Bronchial epithelial cell (primary cell): ENCODE measurements at places on chromosomes 11 and 22. TPM values are rescaled to one million over a fixed set of nuclear protein-coding genes. Genes with fewer than 3 reads are reported as not detected.

Gene MMP27
- not detected in 2 replicates for total RNA-seq

Gene NPAS4
- not detected in 2 replicates for total RNA-seq

Gene KIF18A
- 0.51 and 0.79 TPM in 2 replicates for total RNA-seq

Gene SCGB1A1
- not detected in 2 replicates for total RNA-seq

Gene RAB1B
- 54.5 and 68.0 TPM in 2 replicates for total RNA-seq

Gene IFTAP
- 16.1 and 17.2 TPM in 2 replicates for total RNA-seq

Gene KDM4D
- total RNA-seq = 0.53 and 0.90 TPM in 2 replicates

Gene CD3E
- not detected in 2 replicates for total RNA-seq

Gene RPUSD4
- 23.6 and 47.9 TPM in 2 replicates for total RNA-seq

Gene CARD18
- 0.26 and 0.38 TPM in 2 replicates for total RNA-seq

Gene CHKA
- 4.7 and 7.4 TPM in 2 replicates for total RNA-seq

Gene THAP7
- total RNA-seq = 23.2 and 29.0 TPM in 2 replicates

Gene MYOD1
- total RNA-seq = not detected in 2 replicates

DNA sequence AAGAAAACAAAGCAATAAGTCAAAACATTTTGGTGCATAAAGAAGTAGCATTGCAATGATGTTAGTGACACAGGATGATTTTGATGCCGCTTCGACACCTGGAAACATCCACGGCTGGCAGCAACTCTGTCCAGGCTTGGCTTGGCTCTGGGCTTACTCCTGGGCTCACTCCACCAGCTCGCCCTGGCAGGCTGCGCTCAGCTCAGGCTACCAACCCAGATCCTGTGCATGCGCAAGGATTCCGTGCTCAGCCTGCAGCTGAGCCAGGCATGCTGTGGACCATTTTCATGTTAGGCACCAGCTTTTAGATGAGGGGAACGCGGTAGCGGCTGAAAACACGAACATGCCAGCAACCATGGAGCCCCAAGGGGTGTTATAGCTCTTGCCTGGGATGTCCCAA, 66.0 kb downstream of the SLC25A17 start:
- no peak for DNase-seq

- DNase-seq = no peak
These were observed 1.5 kb downstream of the PDE2A start for GRCh38 chr11:72672597-72673238.

GRCh38 chr11:84829162-84829561, 798.0 kb downstream of the DLG2 start:
- peak; percentile 68 for DNase-seq

DNA sequence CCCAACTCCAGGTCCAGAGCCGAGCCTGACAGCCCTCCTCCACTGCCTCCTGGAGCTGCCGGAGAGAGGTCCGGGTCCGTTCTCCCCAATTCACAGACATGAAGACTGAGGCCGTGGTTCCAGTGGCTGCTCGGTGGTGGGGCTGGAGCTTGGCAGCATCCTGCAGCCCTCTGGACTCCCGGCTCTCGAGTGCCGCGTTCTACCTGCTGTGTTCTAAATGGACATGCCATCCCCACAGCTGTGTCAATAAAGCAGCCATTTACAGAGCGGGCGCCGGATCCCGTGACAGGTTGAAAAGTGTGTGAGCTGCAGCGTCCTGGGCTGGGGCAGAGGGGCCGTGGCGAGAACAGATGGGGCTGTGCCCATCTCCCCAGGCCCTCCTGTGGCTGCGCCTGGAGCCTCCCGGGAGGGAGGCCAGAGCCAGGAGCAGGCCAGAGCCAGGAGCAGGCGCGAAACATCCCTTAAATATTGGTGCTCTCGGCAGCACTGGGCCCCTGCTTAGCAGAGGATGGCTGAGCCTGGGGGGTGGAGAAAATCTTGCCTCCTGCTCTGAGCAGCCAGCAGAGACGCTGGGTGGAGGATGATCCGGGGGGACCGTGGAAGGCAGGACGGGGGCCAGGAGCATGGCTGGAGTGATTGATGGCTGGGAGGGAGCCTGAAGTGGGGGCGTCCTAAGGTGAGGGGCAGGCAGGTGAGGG, 46.2 kb downstream of the FLRT1 start:
- no peak for DNase-seq

- DNase-seq = peak; percentile 96
These were observed at the start of gene RAB36 for GRCh38 chr22:23144932-23145877. Gene RAB36, plus strand, starts transcription at chr22:23145477. Its CDS starts 1,140 bp downstream, at chr22:23146617.

DNA sequence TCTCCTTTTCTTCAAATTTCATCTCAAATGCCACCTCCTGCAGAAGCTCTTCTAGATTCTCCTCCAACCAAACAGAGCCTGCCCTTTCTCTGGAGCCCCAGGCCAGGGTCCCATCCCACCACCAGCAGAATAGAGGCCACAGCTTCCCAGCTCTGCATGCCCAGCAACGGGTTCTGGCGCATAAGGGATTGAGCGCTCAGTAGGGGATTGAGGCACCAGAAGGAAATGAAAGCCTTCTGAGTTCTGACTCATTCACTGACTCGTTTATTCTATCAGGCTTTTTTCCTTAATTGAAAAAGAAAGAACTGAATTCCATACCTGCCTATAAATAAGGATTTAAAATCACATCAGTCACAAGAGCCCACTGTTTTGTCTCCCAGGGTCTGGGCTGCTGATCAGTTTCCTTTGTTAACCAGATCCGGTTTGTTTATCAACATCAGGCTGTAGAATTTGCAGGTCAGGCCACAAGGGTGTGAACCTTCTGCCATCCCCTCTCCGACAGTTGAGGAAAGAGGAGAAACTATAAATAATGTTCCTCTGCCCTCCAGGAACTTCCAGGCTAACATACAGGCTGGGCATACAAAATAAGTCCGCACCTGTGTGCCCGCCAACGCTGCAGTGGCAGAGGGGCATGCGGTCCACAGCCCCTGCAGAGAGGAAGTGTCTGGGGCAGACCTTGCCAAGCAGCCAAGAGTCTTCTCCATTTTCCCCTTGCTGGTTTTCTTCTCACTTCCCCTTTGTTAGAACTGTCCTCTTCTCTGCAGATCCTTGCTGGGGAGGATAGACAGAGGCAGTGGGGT, 63.5 kb upstream of the PRDM11 start:
- DNase-seq = no peak

DNA sequence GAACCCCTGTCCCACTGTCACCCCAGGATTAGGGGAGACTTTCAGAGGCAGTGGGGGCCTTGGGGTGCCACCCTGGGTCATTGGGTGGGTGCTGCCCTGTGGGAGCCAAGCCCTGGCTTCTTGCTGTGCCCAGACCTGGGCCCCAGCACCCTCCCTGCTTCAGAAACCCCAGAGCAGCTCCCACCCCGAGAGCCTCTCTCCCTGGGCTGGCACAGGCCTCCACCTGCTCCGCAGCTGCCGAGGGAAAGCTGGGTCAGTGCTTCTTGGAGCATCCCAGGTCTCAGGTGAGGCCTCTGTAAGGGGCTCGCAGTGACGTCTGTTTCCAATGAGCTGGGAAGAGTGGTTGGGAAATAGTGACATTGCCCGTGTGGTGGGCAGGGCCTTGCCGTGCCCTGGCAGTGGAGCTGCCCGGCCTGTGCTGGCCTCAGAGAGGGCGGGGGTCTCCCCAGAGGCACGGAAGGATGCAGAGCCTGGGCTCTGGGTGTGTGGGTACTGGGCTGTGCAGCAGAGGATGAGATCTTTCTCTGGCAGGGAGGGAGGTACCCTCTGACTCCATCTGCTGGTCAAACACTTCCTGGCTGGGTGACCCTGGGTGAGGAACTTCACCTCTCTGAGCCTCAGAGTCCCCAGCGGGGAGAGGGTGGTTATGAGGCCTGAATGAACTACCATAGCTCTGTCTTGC, 23.0 kb downstream of the C22orf23 start:
- no peak for DNase-seq

GRCh38 chr11:96391698-96392307, 2.0 kb downstream of the JRKL start:
- DNase-seq = peak; percentile 29

GRCh38 chr22:22431271-22432220, 77.0 kb downstream of the ZNF280B start:
- DNase-seq = peak; percentile 18

DNA sequence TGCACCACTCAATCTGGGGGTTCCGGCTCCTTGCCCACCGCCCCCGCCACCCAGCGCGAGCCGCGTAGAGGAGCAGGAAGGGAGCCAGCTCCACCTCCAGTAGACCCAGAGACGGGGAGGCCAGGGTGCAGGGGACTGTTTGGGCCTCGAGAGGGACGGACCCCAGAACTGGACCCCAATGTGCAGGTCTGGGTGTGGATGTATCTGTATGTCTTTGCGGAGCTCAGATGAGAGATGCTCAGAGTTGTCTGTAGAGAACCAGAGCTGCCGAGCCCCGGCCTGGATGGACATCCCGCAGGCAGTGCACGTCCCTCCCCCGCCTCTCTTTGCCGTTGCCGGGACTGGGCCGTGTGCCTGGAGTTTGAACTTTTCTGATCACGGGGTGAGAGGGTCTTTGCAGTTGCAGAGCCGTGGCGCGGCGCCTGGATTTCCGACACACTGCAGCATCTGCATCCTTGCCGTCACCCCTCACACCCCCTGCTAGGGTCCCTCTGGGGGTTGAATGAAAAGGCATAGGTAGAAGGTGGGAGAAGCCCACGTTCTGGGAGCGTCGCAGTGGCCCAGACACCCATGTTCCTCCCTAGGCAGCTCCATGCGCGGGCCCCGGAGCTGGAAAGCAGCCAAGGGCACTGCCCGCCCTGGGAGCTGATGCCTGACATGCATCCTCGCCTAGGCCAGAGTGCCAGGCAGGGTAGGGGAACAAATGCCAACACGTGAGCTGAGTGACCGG, 105.2 kb downstream of the KCNQ1 start:
- no peak for DNase-seq

GRCh38 chr22:29004647-29005371, 56.8 kb downstream of the C22orf31 start:
- peak; percentile 5 for DNase-seq

DNA sequence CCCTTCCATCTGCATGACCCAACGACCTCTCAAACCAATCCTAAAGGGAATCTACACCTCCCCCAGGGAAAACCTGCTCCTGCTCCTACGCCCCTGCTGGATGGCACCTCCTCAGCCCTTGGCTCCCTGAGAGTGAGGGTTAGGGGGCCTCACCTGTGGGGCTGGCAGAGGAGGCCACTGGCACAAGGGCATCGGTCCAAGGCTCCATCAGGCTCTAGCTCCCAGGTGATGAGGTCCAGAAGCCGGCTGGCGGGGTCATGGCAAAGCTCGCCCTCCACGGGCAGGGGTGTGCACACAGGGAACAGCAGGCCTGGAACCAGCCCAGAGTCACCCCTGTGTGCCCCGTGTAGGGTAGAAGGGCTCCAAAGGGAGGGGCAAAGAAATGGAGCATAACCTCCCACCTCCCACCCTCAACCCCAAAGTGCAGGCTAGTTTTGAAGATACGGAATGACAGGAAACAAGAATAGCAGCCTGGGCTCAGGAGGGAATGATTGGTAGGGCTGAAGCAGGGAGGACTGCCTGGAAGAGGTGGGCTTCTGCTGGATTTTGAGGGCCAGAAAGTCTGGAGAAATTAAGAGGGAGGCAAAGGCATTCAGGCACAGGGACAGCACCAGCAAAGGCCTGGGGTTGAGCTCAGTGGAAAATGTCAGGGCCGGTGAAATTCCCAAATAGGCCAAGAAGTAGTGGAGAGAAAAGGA, 42.6 kb downstream of the DKK3 start:
- DNase-seq = no peak

DNA sequence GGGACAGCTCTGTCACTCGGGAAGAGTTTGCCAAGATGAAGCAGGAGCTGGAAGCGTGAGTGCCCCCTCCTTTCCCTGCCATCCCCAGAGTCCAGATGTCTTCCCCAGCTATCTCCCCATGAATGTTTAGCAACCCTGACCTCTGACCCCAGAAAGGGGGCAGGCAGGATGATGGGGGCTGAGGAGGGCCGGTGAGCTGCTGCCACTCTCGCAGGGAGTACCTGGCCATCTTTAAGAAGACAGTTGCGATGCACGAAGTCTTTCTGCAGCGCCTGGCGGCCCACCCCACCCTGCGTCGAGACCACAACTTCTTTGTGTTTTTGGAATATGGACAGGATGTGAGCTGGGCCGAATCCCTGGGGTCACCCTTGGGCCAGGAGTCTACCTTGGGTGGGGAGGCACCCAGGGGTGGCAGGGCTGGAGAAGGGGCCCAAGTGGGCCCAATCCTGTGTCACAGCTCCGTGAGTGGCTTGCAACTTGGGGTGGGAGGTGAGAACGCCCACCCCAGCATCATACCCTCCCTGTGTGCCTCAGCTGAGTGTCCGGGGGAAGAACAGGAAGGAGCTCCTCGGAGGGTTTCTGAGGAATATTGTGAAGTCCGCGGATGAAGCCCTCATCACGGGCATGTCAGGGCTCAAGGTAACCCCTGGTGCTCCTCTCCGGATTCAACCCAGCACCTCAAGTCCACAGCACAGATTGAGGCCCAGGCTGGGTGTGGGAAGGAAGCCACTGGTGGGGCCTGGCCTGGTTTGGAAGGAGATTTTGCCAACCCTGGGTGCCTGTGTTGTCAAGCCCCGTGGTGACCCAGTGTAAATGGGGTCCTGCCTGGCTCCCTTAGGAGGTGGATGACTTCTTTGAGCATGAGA, 7.5 kb downstream of the CFL1 start:
- DNase-seq = no peak

- no peak for DNase-seq
These were observed 172.0 kb upstream of the CADM1 start for GRCh38 chr11:115676206-115676605.

GRCh38 chr11:94788396-94788795, 20.2 kb downstream of the AMOTL1 start:
- no peak for DNase-seq

DNA sequence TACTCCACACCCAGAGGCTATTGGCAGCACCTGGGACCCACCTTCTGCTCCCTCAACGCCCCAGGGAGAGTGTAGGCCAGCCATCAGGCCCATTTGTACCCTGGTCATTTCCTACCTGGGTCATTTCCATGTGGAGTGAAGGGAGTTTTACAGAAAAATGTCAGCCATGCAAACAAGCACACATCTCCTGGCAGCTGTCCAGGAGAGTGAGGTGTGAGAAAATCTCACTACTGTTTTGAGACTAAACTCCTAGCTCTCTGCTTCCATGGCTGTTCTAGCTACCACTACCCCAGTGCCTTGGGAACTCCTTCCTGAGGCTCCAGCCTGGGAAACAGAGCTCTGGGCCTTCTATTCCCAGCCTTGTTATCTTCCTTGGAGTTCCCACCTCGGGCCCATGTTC, 2.8 kb upstream of the TMPRSS13 start:
- no peak for DNase-seq

DNA sequence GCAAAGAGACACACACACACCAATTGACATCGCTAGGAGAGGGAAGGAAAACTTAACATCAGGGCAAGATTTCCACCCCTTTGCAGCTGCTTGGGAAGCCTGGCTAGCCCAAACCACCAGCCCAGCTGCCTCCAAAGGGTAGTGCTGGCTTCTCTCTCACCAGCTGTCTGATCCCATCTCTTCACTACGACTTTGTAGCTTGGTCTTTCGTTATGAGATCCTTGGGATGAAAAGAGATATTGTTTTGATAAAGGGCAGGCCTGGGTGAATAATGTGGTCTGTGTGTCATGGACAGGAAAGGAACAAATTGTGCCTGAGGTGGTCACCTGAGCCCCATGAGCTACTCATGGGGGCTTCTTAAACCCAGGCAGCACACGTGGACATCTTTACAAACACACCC, 101.9 kb downstream of the ARL14EP start:
- no peak for DNase-seq
